Right cardiac atrium (tissue), 5 donors: ENCODE measurements at places on chromosomes 11 and 22.

- DNase-seq: no peak
Observed at GRCh38 chr11:92659793-92660192, 309.7 kb upstream of the MTNR1B start.

- DNase-seq: peak; percentile 68
Observed at GRCh38 chr11:61679893-61680621, at the start of gene DAGLA. TSS of gene DAGLA (plus strand) at chr11:61680391. CDS start at chr11:61720156, 39,765 bp downstream.

DNA sequence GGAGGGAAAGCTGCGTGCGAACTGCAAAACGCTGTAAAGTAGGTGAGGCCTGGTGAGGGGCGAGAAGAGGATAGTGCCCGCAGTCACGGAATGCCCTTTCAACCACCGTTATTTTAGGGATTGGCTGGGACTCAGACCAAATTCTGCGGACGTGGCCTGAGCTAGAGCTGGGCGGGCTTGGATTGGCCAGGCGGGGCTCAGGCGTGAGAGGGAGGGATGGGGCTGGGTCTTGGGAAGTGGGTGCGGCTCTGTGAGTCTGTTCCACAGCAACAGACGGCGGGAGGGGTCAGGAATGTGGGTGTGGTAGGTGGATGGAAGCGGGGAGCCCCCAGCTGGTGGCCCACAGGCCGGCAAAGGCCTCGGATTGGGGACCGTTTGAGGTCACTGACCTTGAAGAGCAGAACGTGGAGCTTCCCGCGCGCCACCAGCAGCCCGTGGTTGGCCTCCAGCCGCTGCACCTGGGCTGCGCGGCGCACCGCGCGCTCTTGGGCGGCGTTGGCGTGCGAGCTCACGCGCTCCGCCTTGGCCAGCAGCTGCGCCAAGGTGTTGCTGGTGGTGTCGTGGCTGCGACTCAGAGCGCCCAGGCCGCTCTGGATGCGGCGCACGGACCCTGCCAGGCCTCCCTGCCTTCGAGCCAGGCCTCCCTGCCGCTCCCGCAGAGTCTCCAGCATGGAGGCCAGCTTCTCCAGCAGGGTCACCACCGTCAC, 444 bp downstream of the CAVIN3 start:
- peak; percentile 97 for DNase-seq

DNA sequence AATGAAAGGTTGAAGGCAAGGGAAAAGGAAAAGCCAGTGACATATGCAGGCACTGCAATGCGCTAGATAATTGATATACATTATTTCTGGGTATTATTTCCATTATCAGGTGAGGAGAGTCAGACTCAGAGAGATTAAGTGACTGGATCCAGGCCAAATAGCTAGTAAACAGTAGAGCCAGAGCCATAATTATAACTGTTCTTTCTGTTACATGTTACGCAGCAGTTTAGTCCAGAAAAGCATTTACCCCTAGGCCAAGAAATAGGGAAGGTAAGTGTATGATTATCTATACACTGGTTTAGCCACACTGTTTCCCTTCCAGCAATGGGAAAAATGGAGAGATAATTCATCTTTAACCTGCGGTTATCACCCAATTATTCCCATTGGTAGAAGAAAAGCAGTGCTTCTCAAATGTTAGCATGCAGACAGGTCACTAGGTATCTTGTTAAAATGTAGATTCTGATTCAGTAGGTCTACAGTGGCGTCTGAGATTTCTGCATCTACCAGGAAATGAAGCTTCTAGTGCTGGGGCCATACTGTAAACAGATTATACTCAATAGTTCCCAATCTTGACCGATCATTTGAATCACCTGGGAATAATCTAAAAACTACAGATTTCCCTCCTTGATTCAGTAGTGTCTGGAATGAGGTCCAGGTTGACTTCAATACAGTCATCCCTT, 69.4 kb downstream of the RBFOX2 start:
- no peak for DNase-seq

DNA sequence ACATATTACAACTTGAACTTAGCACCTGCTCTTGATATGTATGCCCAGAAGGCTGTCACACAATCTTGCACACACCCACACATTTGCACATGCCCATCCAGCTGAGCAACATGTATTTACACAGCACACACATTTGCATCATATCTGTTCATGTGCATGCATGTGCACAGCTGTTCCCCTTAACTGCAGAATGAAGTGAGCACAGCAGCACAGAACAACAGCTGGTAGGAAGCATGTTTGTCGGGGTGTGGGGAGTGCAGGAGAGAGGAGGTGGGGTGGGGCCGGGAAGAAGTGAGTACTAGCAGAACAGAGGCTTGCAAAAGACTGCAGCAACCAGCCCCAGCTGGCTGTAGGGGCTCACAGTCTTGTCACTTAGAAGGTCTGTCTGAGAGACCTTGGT, 296.5 kb downstream of the KIRREL3 start:
- no peak for DNase-seq

DNA sequence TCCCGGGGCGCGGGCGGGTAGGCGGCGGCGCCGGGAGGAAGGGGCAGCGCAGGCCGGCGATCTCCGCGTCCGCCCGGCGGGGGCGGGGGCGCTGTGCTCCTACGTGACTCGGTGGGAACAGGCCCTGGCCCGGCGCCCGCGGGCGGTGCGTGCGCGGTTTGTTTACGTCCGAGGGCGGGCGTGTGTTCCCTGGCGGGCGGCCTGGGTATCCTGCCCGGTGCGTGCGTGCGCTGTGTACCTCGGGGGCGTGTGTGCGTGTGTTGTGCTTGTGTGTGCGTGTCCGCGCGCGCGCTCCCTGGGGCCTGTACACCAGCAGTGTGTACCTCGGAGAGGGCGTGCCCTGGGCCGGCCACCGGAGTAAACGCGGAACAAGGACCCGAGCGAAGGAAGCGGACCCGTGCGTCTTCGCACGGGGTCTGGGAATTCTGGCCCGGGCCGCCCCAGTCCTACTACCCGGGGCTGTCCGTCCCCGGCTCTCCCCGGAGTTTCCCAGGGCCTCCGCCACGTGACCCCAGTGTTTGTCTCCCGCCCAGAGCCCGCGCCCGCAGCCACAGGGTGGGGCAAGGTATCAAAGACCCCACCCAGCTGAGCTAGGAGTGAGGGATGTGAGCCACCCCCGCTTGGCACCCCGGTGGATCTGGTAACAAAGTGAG, 769 bp downstream of the MAFF start:
- DNase-seq: peak; percentile 97

- no peak for DNase-seq
Observed at GRCh38 chr11:115892016-115892415, 387.8 kb upstream of the CADM1 start.

- peak; percentile 85 for DNase-seq
Observed at GRCh38 chr22:21712751-21713427, 22.7 kb downstream of the YPEL1 start.

GRCh38 chr11:128058580-128059208, 528.7 kb downstream of the ETS1 start:
- DNase-seq: no peak

GRCh38 chr11:65634109-65634436, 3.8 kb upstream of the SIPA1 start:
- DNase-seq: no peak

DNA sequence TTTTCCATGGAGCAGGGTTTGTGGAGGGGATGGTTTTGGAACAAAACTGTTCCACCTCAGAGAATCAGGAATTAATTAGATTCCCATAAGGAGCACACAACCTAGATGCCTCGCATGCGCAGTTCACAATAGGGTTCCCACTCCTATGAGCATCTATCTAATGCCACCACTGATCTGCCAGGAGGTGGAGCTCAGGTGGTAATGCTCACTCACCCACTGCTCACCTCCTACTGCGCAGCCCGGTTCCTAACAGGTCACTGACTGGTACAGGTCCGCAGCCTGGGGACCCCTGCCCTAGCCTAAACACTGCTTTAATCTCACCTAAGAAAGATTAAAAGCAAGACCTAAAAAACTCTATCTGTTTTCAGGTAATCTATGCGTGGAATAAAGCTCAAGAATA, 553.0 kb downstream of the JRKL start:
- no peak for DNase-seq

DNA sequence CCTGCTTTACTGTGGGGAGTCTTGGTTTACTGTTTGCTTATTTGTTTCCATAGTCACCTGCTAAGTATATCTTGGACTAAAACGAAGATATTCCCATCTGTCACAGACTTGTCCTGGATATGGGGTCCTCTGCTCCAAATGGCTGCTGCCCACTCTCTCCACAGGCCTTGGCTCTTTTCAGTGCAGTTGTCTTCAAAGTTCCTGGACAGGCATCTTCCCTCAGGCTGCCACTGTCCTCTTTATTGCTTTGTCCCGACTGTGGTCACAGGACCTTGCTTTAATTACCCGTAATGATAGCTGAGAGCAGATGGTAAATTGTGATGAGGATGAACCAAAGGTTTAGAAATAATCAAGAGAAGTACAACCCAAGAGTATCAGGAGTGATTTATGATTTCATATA, 713.9 kb upstream of the CCDC179 start:
- no peak for DNase-seq

DNA sequence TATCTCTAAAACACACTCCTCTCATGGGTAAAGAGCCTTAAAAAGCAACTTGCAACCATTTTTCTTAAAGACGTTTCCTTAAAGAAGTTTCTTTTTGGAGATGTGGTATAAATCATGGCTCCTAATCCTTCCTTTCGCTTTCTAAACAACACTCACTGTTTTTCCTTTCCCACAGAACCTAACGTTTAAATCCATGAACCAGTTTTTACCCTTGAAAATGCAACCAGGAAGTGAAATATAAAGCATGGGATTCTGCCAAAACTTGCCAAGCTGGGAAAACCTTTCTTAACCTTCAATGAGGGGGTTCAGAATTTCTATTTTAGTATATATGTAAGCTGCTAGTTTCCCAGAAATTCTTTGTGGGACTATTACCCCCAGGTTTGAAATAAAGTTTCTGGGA, 8.6 kb downstream of the PLEKHA7 start:
- DNase-seq: no peak

DNA sequence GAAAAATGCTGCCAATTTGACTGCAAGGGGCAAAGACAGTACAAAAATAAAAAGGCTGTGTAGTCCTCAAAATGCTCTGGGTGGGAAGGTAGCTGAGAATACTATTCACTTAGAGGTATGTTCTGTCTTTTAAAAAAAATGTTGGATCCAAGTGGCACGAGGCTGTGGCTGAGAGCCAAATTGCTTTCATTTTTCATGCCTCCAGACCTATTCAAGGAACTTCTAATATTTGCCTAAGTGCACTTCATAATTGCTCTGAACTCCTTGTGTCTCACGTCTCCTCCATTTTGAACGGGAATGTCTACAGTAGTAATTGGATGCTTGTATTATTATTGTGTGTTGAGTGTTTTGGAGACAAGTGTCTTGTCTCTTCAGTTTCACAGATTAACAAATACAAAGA, 19.1 kb upstream of the SLC22A25 start:
- DNase-seq: no peak

- DNase-seq: no peak
Observed at GRCh38 chr11:113138731-113139130, 175.7 kb upstream of the TTC12 start.

- no peak for DNase-seq
Observed at GRCh38 chr11:8261921-8262551, 1.6 kb downstream of the LMO1 start.

DNA sequence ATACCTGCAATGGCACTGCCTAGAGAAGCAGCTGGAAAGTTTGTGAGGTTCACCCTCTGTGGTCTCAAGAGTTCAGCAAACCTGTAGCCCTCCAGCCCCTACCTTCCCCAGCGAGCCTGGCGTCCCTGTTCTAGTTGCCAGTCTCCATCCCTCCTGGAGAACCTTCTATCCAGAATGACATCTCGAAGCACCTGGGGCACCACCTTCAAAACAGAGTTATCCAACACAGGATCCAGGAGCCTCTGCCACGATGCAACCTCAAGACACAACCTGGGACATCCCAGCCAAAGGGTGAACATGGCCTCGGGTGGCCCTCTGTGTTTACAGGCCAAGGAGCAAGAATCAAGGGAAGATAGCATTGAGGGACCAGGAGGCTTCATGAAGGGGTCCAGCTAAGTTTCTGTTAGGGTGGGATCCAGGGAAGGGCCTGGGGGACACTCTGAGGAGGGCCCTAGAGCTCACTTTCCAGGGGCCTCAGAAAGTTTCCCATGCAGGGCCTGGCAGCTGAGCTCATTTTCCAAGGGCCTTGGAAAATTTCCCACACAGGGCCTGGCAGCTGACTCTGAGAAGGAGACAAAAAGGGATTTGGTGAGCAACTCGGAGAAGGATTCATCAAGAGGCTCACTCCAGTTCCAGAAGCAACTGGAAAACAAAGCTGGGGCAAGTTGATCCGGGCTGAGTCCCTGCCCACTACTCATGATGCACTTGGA, 36.9 kb upstream of the SYT13 start:
- peak; percentile 30 for DNase-seq

DNA sequence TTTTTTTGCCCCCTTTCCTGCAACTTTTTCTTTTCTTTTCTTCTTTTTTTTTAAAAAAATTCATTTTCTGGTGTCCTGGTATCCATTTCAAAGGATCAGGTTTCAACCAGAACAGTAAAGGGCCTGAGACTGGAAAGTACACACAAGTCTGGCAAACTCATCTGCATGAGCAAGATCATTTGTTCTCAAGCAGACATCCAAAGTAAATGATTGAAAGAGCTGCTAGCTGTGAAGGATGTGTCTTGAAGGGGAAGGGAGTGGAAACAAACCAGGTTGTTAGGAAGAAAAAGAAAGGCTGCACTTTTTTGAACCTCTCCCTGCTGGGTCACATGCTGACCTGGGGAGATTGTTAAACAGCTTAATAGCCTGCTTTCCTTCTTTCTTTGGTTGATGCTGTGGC, 5.3 kb downstream of the YAP1 start:
- no peak for DNase-seq

DNA sequence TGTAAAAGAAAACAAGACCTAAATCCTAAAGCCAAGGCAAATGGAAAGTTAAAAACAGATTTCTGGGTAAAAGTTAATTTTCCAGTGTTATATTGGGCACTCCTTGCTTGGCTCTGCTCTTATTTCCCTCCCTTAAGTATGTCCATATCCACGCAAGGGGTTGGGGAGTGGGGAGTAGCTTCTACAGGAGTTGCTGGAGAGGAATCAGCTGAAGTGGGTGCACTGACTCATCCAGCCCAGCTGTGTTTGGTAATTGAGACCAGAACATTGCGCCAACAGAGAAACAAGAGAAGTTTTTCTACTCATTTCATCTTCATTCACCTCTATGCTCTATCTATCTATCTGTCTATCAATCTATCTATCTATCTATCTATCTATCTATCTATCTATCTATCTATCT, 298.4 kb upstream of the PDGFD start:
- DNase-seq: no peak

- DNase-seq: peak; percentile 6
Observed at GRCh38 chr11:2507945-2508749, 63.3 kb downstream of the KCNQ1 start.

- DNase-seq: no peak
Observed at GRCh38 chr22:43398246-43398645, 13.6 kb upstream of the MPPED1 start.

GRCh38 chr11:118106789-118107335, 20.1 kb upstream of the SMIM35 start:
- no peak for DNase-seq

DNA sequence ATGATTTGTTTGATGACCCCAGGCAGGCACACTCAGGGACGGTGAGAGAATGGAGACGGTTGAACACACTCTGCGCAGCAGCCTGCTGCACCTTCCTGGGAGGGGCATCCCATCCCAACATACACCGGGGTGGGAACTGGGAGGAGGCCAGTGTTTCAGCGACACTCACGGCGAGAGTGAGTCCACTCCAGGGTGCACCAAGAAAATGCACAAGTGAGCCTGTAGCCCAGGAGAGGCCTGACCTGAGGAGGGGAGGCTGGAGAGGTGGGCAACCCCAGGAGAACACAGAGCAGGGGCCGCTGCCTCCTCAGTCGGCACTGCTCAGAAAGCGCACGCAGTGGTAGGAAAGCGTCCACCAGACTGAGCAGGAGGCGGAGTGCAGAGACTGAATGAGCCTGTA, 54.5 kb downstream of the IGF2 start:
- no peak for DNase-seq

- DNase-seq: peak; percentile 97
Observed at GRCh38 chr11:64181506-64182411, 4.2 kb upstream of the STIP1 start.
